ENCODE measurements at places on chromosomes 7 and 10.

DNA sequence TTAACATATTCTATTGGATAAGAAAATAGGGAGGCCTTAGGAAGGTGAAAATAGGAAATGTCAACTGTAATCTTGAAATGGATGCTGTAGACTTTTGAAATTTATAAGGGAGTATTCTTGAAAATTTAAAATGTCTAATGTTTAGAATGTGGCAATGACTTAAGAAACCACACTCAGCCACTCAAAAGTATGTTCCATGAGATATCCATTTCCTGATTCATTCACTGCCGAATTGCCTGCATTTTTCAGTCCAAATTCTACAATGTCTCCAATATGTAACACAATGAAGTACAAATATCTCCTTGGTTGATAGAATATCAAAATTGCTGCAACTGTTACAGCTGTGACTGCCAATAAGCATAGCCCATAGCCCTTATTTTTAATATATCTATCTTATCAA lies 25.9 kb downstream of the PRKG1 start:
- no peak for DNase-seq

- DNase-seq = no peak
Measured at GRCh38 chr7:10121631-10122030, 852.0 kb upstream of the PHF14 start.

- no peak for DNase-seq
Measured at GRCh38 chr7:45659496-45660139, 85.5 kb downstream of the ADCY1 start.

GRCh38 chr7:47391726-47392125 lies 190.2 kb downstream of the TNS3 start:
- no peak for DNase-seq

GRCh38 chr10:50358925-50359687 lies 107.8 kb upstream of the ASAH2 start:
- DNase-seq = no peak

- no peak for DNase-seq
Measured at GRCh38 chr7:38112075-38112474, 66.0 kb upstream of the STARD3NL start.

DNA sequence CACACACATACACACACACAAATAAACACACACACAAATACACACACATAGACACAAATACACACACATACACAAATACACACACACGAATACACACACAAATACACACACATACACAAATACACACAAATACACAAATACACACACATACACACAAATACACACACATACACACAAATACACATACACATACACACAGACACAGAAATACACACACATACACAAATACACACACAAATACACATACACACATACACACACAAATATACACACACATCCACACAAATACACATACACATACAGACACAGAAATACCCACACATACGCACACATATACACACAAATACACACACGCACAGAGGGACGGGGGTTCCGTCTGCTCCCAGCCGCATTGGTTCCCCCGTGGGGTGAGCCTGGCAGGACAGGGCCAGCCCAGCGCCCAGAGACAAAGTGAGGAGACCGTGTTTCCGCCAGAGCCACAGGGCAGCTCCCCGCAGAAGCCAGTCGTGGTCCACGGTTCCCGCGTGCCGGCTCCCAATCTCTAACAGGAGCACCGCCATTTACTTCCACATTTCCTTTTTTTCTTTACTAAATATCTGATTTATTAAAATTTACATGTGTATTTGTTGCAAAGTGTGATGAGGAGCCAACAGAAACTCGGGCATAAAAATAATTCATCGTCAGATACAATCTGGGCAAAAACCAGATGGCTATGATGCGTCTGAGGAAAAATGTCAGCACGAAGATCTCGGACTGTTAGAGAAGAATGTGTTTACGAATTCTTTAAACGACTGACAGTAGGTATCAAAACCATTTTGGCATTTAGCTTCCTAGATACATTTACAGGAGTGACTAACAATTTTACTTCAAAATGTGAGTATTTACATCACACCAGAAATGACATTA lies 3.1 kb upstream of the KNDC1 start:
- DNase-seq = no peak
